Stimulated activated CD8-positive, alpha-beta memory T cell treated with anti-CD3 and anti-CD28 coated beads, Interleukin-15, amount 100 ng/mL, for 24 hours (primary cell): ENCODE measurements at places on chromosomes 3 and 15.
A peak's percentile ranks its signal among the peaks of the same experiment; 100 is the strongest.

DNA sequence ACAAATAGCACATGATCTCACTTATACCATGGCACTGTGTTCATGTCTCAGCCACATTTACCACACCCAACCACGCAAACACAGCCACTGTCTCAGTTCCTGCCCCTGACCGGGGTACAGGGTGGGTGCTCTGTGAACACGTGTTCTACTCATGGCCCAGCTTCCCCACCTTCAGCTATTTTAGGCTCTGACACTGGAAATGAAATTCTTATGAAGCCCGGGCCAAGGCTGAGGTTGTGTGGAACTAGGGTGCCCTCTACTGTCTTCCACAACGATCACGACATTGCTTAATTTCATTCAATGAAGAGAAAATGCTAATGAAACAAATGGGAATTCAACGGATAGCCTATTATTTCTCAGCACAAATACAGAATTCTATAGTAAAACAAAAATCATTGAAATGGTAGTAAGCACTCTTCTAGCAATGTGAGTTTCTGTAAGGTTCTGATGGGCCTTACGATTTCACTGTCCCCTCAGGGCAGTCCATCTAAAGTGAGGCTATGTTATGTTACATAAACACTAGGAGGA, 2.1 kb upstream of the GABRA5 start:
- DNase-seq: no peak

DNA sequence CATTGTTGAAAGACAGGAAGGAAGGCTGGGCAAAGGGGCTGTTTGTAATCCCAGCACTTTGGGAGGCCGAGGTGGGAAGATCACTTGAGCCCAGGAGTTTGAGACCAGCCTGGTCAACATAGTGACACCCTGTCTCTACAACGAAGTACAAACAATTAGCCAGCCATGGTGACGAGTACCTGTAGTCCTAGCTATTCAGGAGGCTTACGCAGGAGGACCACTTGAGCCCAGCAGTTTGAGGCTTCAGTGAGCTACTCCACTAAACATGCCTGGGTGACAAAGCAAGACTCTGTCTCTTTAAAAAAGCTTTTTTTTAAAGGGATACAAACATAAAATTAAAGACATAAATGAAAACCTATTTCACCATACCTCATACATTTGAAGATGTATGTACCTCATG, 11.1 kb downstream of the SERP1 start:
- no peak for DNase-seq

DNA sequence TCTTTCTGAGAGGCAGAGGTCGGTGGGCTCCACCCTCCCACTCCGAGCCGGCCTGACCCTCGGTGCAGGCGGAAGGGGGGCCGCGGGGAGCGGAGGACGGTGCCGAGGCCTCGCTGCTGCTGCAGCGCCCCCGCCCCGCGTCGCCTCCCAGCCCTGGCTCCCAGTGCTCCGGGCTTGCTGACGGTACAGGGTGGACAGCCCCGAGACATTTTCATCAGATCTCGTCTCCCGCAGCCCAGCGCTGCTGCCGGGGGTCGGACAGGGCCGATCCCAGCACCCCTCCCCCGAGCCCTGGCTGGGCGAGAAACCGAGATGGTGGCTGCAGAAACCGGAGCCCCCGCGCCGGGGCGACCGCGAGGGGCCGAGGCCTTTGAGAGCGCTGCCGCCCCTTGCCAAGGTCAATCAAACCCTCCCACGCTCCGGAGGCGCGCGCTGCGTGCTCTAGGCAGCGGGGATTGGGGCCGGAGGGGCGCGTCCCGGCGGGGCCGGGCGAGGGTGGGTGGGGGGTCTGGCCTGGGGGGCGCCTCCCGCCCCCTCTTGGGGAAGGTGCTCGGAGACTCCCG, 42.5 kb downstream of the EPHB3 start:
- DNase-seq: no peak

- no peak for DNase-seq
These were observed 10.9 kb upstream of the PXK start for GRCh38 chr3:58321791-58322190.

- peak; percentile 12 for DNase-seq
These were observed 674 bp downstream of the SERP1 start for GRCh38 chr3:150545419-150546225.

DNA sequence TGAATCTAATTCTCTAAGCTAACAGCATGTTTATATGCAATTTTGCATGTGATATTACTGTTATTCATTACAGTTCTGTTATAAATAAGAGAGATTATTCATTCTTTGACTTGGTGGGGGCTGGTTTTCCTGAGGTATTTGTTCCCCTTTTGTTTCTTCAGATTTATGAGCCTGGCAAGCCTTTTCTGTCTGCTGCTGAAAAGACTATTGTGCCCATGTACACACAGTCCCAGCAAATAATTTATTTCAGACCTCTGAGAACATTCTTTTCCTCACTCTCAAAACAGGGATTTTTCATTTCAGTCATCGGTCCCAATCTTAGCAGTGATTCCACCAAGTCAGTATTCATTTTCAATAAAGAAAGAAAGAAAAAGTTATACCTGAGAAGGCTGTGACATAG, 716.8 kb downstream of the NSUN3 start:
- no peak for DNase-seq

GRCh38 chr3:188316723-188317070, 162.7 kb downstream of the LPP start:
- DNase-seq: no peak

- no peak for DNase-seq
These were observed 608.4 kb downstream of the CADM2 start for GRCh38 chr3:85567071-85567676.

DNA sequence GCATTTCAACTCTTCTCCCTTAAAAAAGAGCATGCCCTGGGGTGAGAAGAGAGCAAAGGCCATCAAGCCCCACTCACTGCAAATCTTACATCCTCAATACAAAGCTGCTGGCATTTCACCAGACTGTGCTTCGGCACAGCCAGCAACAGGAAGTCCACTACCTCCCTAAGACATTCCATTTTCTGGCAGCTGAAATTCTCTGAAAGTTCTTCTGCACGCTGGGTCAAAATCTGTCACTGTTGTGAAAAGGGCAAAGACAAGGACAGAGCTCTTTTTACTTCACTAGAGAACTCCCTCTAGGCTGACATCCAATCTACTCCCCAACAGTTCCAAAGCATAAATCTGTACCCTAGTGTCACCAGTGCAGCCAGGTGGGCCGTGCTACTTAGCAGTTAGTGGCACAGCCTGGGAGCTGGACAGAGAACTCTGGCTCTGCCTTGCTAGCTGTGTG, 6.3 kb downstream of the MTMR10 start:
- no peak for DNase-seq

GRCh38 chr3:54969652-54970051, 41.8 kb upstream of the LRTM1 start:
- DNase-seq: no peak

DNA sequence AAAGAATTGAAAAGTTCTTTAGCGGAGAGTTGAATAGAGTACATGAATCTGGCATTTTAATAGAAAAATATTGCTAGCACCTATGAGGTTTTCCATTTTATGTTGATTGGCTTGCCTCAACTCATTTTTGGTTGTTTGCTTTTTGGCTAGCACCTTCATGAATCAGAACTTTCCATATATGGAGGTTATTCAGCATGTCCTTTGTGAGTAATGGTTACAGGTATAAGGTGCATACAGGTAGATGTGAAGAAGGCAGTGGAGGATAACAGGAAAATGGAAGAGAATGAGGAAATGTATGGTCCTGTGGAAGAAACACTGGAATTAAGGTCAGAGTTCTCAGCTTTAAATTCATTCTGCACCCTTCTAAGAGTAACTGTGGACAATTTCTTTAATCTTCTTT, 98.1 kb upstream of the GBE1 start:
- DNase-seq: no peak

DNA sequence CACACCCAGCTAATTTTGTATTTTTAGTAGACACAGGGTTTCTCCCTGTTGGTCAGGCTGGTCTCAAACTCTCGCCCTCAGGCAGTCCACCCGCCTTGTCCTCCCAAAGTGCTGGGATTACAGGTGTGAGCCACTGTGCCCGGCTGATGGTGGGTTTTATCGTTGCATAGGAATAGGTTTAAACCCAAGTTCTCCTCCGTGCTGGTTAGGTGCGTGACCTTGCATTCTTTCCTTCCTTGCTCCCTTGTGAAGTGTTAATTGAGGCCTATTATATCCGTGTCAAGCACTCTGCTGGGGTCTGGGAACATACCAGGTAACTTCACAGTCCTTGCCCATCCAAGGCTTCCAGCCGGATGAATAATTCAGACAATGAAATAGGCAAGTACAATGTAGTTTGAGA, 19.3 kb upstream of the ETV5 start:
- no peak for DNase-seq

DNA sequence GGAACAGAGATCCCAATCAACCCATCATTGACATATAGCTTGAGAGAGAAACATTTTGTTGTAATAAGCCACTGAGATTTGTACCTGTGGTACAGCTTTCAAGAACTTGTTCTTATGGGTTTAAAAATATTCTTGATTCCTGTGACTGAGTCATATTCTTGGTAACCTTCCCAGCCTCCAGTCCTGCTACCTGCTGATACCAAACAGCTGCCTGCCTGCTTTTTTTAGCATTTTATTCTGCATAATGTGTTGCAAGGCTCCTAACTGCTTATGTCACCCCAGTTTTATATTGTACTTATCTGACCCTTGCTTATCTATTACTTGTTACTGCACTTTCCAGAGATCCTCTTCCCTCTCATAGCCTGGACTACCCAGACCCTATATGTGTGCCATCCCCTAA, 349.3 kb upstream of the SOX2 start:
- DNase-seq: no peak

DNA sequence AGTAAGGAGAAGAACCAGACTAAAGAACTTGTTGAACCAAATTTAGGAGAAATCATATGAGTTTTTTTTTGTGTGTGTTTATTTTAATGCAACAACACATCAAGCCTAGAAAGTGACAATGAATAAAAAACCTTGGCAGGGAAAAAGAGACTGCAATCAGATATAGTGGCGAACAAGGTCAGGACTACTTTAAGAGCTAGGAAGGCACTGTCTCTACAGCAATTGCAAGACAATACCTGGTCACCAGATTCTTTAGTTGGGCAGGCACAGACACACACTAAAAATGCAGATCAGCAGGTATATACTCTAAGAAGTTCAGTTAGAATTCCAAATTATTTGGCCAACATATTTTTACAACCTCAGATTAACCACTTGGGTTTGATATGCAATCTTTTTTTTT, 30.8 kb upstream of the GMPPB start:
- DNase-seq: no peak

DNA sequence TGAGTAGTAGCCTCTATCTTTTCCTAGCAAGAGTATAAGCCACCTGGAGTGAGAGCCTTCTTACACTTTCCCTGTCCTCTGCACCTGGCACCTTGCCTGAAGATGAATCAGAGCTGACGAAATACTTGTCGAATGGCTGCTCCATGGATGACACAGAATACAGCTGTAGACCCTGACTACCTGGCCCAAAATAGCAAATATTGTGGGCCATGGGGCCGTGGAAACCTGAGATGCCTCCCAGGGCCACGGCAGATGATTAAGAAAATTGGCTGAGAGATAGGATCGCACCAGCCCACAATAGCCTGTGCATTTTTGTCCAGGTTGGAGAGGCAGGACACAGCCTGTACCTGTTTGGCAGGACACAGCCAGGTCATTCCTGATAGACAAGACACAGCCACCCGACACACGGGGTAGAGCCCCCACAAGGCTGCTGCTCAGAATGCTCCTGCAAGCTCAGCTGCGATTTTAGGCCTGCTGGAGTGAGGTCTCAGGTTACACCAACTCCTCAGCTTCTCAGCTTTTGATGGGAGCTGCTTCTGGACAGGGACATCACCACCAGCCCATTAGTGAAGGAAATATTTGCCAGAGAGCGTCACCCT, 22.9 kb upstream of the TPM1 start:
- DNase-seq: no peak

GRCh38 chr3:96331341-96331740, 483.1 kb upstream of the EPHA6 start:
- no peak for DNase-seq

DNA sequence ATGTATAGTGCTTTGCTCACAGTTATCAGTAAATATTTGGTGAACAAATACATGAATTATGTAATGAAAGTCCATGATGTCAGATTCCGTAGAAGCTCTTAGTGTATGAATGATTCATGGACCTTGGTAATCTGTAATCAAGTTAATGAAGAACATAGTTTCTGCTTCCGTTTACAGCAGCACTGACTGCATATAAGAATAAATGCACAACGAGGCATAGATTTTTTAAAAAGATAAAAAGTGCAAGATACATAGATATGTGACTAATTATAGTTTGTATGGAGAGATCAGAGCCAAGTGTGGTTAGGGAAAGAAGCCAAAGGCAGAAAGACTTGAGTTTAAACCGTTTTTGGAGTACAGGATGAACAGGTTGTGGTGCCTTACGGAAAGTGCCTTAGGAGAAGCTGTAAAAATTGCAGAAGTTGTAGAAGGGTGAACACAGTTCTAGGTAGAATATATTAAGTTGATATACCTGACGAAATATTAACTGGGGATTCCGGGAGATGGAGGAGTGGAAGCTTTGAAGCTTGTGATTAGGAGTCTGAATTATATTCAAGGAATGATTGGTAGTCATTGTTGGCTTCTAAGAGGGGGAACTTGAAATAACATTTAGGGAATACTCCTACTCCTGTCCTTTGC, 293.1 kb downstream of the NLGN1 start:
- no peak for DNase-seq

DNA sequence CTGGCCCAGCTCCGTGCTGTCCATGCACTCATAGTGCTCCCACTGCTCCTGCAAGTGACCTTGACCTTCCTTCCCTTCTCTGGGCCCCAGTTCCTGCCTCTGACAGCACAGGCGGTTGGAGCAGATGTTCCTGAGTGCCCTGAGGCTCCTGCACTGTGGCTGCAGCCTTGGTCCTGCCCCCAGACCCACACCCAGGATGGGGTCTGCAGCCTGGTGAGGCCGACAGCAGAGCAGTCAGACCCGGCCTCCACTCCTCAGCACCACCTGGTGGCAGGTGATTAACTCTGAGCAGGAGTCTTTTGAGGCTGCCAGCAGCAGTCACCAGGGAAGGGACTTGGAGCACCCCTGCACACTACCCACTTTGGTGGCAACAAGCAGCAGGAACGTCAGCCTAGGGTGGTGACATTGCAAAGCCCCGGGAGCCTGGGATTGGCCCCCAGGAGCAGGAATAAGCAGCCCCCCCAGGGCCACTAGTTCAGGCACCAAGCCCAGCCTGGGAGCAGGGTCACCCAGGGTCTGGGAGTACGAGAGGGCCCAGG, 64.6 kb downstream of the CYP11A1 start:
- no peak for DNase-seq

GRCh38 chr3:78140866-78141265, 1101.0 kb downstream of the ROBO2 start:
- DNase-seq: no peak

DNA sequence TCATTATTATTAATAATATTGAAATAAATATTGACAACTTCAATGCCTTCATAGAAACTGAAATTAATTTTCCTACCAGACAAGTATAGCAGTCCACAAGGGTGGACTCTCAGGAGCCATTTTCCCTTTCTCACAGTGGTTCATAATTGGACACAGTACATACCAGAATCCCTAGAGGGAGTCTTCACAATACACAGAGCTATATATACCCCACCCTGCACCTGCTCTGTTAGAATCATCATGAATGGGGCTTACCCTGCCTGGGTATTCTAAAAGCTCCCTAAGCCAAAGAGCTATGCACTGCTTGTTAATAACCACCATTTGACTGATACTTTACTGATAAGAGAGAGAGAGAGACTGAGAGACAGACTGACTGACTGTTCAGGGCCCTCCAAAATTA, 134.9 kb downstream of the FEZF2 start:
- no peak for DNase-seq

- DNase-seq: no peak
These were observed 133.9 kb upstream of the LRRFIP2 start for GRCh38 chr3:37308247-37308646.
